Activated CD4-positive, alpha-beta T cell treated with anti-CD3 and anti-CD28 coated beads for 24 hours (primary cell): ENCODE measurements at places on chromosomes 1 and 21.
A peak's percentile ranks its signal among the peaks of the same experiment; 100 is the strongest.

DNA sequence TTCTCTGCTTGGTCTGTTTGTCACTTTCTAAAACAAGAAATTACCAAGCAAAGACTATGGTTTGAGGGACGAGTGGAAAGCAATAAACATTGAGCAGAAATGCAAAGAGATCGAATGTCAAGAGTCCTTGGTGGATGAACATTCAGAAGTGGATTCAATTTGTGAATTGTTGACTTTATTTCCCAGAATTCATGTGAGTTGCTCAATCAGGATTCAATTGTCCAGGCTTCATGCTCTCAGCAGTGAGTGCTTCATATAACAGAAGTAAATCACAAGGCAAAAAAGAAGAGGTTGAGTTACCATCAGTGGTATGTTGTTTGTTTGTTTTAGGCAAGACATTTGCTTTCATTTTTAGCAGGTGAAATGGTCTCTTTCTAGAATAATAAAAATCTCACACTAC, 31.9 kb downstream of the NGF start:
- no peak for DNase-seq

- DNase-seq: no peak
Observed at GRCh38 chr21:33828083-33828482, 87.5 kb downstream of the ATP5PO start.

DNA sequence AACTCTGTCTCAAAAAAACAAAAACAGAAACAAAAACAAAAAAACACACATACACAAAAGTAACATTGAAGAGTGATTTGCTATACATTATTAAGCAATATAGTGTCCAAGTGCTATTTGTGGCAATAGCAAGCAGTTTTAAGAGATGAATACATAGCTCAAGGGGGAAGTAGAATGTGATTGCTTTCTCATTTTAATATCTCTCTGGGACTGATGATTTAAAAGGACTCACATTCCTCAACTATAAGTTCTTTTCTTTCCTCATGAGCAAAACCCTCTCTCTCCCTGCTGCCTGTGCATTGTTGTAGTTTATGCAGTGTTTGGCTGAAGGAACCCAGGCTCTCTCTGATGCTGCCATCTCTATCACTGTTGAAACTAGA, 47.0 kb upstream of the CSF1 start:
- no peak for DNase-seq

- DNase-seq: no peak
Observed at GRCh38 chr21:24045775-24046215, 1561.5 kb downstream of the MRPL39 start.

- DNase-seq: no peak
Observed at GRCh38 chr1:193462629-193463320, 276.4 kb upstream of the B3GALT2 start.

GRCh38 chr1:51301152-51301843, 29.1 kb downstream of the TTC39A start:
- DNase-seq: no peak

DNA sequence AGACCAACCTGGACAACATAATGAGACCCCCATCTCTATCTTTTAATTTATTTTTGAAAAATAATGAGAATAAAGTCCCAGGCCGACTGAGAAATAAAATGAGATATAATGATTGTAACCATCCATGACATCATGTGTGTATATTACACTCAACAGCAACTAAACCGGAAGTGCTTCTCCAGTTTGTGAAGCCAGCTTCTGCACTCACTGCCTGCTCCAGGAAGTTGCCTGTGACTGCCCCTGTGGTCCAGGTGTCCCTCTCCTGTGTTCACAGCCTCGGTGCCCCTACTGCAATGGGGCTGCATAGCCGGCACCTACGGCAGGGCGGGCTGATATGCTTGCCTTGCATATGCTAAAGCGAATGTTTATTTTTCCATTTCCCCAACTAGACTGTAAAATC, 68.3 kb downstream of the SSBP3 start:
- no peak for DNase-seq

DNA sequence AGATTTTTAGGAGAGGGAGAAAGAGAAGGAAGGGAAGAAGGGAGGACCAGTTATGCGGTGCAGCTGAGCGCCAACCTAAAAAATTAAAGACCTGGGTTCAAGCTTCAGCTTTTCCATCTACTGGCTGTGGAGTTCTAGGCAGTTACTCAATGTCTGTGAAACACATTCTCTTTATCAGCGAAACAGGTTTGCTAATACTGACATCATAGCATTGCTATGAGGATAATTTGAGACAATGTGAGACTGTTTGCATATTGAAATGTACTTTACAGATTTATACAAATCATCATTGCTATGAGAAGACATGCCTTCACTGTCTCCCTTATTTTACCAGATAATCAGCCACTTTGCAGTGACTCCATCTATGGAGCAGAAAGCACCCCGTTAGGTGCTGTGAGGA, 222.9 kb upstream of the SGIP1 start:
- no peak for DNase-seq

GRCh38 chr21:33644383-33645074, 2.2 kb downstream of the ITSN1 start:
- DNase-seq: no peak

GRCh38 chr1:81232420-81232819, 568.3 kb upstream of the ADGRL2 start:
- DNase-seq: no peak

DNA sequence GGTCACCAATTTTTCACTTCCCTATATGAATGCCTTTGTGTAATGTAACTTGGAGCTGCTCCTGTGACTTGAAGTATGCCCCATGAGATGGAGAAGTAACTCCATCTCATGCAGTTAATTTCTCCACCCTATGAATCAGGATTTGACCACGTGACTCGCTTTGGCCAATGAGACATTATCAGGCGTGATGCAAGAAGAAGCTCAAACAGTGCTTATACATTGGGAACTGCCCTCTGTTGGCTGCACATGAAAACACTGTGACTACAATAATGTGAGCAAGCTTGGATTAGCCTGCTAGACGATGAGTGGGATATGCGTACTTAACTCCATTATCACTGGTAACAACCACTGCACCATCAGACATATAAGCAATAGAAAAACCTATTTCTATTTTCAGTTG, 684.4 kb downstream of the PLA2G4A start:
- DNase-seq: no peak

DNA sequence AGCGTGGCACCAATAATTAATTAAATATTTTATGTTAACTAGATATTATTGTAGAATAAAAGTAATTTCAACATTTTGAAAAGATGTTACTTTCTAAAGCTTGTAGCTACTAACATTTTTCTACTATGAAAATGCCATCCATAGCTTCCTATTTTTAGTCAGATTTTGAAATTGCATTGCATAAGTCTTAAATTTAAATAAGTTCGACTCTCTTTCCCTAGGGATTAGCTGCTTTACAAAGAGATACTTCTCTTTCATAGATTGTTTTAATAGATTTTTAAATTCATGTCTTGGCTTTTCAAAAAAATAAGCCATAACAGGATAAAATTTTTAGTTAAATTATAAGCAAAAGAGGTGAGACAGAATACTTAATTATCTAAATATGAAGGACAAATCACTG, 1279.6 kb downstream of the KCNT2 start:
- DNase-seq: no peak

GRCh38 chr1:231045286-231045685, 5.2 kb upstream of the FAM89A start:
- DNase-seq: no peak

GRCh38 chr1:21814241-21814918, 2.3 kb downstream of the LDLRAD2 start:
- peak; percentile 9 for DNase-seq

DNA sequence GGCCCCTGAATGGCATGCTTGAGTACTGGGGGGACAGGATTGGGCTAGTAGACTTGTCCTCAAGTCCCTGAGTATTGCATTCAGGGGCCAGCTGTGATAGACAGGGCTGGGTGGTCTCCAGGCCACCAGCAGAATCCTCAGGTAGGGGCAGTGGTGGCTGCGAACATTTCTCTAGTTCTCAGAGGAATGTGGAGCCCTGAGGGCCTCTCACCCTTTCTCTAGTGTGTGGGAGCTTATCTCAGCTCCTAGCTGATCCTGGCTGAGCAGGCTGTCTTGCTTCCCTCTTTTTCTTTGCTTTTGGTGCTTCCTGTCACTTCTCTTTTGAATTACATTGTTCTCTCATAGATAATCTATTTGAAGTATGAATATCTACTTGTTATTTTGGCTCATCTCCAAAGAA, 30.0 kb upstream of the PM20D1 start:
- DNase-seq: no peak

GRCh38 chr1:197982256-197982655, 65.1 kb downstream of the LHX9 start:
- DNase-seq: no peak

DNA sequence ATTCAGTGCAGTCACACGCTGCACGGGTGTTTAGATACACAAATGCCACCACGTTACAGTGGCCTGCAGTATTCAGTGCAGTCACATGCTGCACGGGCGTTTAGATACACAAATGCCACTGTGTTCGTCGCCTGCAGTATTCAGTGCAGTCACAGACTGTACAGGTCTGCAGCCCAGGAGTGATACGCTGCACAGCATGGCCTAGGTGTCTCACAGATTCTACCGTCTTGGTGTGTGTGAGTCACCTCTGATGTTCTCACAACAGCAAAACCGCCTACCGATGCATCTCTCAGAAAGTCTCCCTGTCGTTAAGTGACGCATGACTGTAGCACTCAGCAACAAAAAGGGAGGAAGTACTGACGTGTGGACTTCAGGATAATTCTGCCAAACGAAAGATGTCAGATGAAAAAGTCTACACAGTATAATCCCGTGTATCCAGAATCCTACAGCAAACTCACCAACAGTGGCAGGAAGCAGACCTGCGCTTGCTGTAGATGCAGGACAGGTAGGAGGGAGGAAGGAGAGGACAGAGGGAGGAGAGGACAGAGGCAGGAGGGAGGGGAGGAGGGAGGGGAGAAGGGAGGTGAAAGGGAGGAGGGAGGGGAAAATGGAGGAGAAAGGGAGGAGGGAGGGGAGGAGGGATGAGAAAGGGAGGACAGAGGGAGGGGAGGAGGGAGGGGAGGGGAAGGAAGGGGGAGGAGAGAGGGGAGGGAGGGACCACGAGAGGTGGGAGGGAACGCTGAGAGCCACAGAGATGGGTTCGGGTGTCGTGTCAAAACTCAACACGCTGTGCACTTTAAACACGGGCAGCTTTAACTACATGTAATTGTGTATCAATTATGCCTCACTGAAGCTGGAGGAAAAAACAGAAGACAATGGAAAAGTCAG, 36.3 kb upstream of the PCBP3 start:
- peak; percentile 25 for DNase-seq

- no peak for DNase-seq
Observed at GRCh38 chr1:150269451-150269850, 635 bp upstream of the APH1A start.

DNA sequence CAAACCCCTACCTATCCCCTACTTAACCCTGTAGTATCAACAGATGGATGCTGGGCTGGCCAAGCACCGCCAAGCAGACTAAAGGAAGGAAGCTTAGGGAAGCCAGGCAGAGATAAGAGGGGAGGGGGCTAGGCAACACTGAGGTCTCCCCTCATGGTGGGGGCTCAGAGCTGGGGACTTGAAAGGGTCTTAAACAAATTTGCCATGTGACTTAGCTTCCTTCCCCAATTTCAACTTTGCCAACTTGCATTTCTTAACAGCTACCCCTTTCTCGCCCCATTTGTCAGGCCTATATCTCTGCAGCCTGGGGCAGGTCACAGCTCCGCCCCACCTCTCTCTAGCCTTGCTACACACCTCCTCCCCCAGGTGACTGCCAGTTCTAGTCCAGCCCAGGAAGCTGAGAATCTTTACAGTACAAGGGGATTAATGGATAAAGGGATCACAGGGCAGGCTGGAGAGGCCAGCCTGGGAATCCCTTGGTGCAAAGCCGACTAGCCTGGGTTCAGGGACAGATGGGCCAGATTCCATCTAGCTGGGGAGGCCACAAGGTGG, 3.4 kb downstream of the KIF21B start:
- no peak for DNase-seq

GRCh38 chr1:155086856-155087535, 8.4 kb downstream of the EFNA3 start:
- no peak for DNase-seq

- no peak for DNase-seq
Observed at GRCh38 chr21:42319851-42320572, 4.8 kb upstream of the TFF3 start.

DNA sequence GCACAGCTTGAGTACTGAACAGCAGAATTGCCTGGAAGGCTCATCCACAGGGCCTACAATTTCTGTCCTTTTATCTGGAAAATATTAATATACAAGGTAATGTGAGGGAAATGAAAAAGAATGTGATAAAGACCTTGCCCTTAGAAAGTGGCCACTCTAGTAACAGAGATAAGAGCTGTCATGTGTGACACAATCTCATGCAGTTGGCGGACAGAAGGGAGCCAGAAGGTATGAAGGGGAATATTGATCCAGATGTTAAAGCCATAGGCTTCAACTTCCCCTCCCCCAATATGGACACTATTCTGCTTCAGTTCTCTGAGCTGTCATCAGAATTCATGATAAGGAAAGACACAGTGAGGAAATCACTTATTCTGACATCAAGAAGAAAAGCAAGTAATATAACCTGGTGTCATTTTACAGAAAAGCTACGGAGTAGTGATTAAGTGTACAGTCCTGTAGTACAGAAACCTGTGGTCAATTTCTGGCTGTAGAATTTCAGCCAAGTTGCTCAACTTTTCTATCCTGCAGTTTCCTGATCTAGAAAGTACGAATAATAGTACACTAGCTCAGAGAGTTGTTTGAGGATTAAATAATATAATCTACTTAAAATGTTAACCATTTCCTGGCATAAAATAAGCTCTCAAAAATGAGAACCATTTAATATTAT, 572.1 kb downstream of the DPYD start:
- DNase-seq: no peak

DNA sequence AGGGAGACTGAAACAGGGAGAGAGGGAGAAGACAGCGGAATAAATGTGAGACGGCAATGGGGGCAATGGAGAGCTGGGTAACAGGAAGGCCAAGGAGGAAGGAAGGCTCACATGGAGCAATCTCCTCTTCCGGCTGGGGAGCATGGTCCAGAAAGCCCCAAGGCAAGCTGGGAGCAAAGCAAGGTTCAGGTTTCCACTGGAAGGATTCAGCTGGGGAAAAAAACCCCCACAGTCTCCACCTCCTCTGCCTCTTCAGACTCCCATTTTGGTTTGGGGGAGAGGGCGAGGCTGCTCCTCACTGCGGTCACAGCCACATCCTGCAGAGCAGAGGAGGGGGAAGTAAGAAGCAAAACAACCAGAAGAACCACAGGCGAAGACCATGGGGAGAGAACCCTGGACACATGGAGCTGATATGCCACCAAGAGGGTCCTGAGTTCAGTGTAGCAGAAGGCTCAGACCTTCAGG, 650 bp downstream of the TNFAIP8L2 start:
- peak; percentile 51 for DNase-seq

DNA sequence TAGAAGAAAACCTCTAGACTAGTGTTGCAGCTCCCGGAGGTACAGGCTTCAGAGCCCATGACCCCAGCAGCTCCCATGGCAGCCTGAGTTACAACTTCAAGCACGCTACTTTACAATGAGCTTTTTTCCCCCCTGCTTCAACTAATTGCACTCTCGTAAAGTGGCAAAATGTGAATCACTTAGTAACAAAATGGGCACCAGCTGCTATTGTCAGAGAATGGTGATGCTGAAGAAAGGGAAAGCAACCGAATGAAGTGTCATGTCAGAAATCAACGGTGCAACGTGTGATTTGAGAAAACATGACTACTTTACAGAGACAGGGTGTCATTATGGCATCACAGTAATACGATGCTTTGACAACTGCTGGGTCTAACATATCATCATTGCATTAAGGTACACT, 40.5 kb downstream of the ESRRG start:
- DNase-seq: no peak
